ENCODE measurements at places on chromosomes 7 and 10.

DNA sequence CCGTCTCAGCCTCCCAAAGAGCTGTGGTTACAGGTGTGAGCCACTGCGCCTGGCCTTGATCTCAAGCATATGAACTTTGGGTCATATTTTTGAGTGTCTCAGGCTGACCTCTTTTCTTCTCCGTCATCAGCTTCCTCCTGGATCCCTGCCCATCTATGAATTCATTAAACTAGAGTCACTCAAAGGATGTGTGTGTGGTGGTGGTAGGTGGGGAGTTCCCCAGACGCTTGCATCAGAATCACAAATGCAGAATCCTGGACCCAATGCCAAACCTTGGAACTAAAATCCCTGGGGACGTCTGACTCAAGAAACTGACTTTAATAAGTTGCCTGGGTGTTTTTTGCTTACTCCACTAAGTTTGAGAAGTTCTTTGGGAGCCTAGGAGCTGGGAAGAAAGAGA is 6.7 kb upstream of the CREB5 start:
- no peak for DNase-seq

- no peak for DNase-seq
These were observed 400.7 kb downstream of the GATA3 start for GRCh38 chr10:8455181-8455580.

- DNase-seq: no peak
These were observed 101.8 kb upstream of the STRIP2 start for GRCh38 chr7:129332254-129333035.

DNA sequence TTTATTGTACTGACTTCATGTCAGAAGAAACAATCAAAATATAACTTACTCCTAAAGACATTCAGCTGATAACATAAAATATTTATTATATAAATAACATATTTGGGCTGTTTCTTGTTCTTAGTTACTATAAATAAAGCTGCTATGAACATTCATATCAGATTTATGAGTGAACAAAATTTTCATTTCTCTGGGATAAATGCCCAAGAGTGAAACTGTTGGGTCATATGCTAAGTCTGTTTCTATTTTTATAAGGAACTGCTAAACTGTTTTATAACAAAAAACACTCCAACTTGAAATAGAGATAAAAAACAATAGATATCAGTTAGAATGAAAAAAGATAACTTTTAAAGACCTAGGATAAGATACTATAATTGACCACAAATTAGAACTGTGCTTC is 26.5 kb upstream of the CC2D2B start:
- DNase-seq: no peak

GRCh38 chr7:154627646-154628290 is 375.2 kb downstream of the PAXIP1 start:
- no peak for DNase-seq

DNA sequence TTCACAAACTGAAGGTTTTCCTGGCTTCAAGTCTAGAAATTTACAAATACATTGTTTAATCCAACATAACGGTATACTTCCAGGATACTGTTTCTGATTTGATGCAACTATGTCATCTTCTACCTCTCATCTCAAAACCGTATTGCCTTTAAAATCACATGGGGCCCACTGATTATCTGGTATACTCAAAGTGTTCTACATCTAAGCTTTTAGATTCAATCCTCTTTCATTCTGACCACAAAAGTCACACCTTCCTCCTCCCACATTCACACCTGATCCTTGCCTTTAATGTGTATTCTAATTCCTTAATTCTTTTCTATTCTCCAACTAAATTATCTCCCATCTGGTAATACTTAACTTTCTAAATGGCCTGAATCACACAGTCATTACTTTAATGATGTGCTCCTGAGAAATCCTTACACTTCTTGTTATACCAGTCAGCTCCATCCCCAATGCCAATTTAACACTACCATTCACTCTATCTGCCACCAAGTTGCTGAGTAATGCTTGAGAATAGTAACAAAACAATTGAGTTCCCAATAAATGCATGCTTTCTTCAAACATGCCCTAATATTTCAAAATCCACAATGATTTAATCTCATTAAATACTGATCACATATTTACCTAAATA is 13.0 kb downstream of the ATAD1 start:
- DNase-seq: no peak

DNA sequence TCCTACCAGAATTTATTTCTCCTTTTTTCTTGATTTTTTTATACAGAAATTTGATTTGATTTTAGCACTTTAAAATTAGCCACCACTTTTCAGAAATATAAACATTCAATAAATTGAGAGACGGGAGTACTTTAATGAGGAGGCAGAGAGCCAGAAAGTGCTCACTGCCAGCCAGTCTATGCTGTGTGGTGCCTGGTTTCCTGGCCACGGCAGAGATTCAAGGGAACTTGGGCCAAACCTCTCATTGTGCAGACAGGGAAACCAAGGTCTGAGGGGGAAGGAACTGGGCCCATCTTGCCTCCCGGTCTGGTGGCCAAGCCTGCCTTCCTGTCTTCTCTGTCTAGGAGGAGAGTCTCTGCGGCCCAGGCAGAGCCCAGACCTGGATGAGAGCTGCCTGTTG is 25.9 kb downstream of the ADAMTS14 start:
- DNase-seq: no peak

DNA sequence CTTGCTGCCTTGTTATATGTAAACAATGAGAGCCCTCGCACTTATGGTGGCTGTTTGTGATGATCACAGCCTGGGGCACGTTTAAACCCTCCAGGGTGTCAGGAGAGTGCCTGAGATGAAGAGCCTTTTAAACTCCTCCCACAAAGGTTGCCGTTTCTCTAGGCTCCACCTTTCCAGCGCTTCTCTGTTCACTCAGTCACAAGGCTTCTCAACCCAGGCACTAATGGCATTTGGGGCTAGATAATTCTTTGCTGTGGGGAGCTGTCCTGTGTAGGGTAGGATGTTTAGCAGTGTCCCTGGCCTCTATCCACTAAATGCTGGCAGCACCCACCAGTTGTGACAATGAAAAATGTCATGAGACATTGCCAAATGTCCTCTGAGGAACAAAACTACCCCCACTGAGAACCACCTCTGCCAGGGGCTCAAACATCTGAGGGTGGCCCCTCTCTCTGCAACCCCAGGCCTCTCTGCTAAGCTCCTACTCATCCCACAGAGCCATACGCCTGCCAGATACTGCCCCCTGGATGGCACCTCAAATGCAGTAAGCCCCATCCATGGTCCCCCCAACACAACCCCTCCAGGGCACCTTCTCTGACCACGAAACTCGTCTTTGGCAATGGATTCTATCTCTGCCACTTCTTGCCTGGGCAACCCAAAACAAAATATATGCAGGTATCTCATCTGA is 144.3 kb upstream of the ZMIZ1 start:
- DNase-seq: no peak

GRCh38 chr10:79295563-79295962 is 51.7 kb upstream of the PPIF start:
- DNase-seq: no peak

DNA sequence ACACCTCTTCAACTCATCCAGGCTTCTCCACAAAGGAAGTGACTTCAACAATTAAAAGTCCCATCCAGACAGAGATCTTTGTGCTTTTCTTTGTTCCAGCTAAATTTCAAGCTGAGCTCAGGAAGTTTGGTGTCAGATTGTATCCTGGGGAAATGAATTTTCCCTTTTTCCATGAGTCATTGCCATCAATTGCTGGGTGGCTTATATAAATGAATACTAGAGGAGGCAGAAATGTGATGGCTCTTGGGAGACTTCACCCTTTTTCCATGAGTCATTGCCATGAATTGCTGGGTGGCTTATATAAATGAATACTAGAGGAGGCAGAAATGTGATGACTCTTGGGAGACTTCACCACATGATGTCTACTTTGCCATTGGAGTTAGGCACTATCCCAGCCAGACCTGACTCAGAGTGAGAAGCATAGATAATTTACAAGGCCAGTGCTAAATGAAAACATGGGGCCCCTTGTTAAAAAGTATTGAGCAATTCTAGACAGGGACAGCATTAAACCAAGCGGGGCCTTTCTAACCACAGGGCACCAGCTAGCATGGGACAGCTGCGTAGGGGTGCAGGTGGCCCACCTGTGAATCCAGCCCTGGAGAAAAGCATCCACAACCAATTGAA is 339.2 kb upstream of the PODXL start:
- no peak for DNase-seq

DNA sequence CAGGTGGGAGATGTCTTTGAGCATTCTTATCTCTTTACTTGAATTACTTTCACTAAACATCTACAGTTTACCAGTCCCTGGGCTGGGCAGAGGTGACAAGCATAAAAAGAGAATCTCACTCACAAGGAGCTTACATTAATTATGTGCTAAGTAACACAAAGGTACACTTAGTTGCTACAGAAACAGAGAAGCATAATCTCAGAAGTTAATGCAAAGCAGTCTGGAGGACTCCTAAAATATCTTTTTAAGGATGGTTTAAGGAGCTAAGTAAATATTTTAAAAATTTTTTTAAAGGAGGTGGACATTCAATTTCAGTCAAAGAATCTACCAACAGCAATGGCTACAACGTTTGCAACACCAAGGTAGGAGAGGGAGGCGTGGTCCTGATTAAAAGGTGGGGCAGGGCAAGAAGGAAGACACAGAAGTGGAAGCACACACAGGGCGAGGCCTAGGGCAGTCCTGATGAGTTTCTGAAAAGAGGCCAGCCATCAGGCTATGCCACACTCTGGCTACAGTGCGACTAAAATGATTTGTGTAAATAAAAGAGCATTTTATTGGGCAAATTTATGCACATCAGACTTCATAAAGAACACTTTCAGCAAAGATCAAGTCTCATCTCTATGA is 5.3 kb downstream of the LARP4B start:
- no peak for DNase-seq

DNA sequence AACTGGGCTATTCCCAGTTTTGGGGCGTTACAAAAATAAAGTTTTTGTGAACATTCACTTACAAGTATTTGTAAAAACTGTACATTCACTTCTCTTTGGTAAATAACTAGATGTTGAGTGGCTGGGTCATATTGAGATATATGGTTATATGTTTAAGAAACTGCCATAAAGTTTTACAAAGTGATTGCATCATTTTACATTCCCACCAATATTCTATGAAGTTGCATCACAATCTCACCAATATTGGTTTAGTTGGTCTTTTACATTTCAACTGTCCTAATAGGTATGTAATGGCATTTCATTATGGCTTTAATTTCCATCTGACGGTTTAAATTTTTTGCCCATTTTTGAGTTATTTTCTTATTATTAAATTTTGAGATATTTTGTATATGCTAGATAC is 251.7 kb upstream of the GNAI1 start:
- no peak for DNase-seq

DNA sequence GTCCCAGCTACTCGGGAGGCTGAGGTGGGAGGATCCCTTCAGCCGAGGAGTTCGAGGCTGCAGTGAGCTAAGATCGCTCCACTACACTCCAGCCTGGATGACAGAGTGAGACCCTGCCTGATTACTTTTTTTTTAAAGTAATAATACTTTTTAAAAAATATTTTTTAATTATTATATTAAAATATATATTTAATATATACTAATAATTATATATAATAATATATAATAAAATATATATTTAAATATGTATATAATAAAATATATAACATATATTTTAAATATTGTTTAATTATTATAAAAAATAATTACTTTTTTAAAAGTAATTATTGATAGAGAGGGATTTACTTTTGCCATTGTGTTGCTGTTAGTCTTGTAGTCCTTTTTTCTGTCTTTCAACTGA is 169.2 kb downstream of the GALNT17 start:
- DNase-seq: no peak

GRCh38 chr7:7972922-7973594 is 4.5 kb downstream of the GLCCI1 start:
- no peak for DNase-seq

DNA sequence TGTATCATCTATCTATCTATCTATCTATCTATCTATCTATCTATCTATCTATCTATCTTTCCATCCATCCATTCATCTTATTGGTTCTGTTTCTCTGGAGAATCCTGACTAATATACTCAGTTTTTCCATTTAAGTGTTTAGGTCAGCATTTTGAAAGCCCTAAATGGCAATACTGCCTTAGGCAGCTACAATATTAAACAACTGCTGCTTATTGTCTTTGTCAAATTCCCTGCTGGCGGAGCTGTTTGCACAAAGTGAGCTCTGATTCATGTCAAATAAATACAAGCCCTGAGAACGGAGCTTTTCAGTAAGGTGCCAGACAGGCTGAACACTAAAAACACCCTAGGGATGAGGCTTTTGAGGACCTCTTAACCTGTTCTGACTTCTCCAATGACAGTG is 7.1 kb upstream of the KLHL7 start:
- DNase-seq: no peak

DNA sequence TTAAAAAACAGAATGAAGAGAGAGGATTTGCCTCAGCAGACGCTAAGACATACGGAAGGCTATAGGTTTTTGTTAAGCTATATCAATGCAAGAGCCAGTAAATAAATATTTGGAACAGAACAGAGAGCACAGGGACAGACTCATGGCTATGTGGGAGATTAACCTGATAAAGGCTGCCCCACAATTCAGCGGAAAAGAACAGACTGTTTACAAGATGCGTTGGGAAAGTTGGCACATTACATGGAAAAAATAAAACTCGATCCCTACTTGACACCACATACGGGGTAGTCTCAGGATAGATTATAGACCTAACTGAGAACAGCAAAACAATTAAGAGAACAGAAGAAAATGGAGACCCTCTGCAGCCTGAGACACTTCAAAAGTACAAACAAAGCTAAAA is 10.8 kb downstream of the KCNH2 start:
- no peak for DNase-seq
